Mesothelial cell of epicardium (in vitro differentiated cells): ENCODE measurements at places on chromosomes 1 and 21. TPM values are rescaled to one million over a fixed set of nuclear protein-coding genes. Genes with fewer than 3 reads are reported as not detected.

DNA sequence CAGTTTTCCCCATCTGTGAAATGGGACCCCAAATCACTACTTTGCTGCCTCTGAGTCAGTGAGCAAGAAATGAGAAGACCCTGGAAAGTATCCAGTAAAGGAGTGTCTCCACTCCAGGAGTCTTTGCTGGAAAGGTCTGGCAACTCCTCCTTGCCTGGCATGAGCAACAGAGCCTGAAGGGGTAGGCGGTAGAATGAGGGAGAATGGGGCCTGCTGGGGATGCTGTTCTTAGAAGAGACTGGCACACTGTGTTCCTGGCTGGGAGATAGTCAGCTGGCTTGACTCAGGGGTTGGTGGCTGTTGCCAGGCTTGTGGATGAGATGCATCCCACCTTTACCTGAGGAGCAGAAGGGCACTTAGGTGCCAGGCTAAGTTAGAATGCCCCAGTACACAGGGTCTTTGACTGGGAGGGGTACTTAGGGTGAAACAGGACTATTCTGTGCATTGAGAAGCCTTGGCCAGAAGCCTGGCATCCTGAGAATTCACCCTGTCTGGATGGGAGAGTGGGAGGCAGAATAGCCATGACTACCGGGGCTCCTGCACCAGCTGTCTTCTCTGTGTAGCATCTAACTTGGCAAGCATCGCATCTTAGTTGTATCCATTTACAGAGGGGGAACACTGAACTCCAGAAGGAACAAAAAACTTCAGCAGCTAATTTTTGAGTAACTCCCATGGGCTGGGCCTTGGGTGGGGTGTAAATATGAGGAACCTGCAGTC lies 2.5 kb downstream of the MFSD2A start:
- no peak for DNase-seq

DNA sequence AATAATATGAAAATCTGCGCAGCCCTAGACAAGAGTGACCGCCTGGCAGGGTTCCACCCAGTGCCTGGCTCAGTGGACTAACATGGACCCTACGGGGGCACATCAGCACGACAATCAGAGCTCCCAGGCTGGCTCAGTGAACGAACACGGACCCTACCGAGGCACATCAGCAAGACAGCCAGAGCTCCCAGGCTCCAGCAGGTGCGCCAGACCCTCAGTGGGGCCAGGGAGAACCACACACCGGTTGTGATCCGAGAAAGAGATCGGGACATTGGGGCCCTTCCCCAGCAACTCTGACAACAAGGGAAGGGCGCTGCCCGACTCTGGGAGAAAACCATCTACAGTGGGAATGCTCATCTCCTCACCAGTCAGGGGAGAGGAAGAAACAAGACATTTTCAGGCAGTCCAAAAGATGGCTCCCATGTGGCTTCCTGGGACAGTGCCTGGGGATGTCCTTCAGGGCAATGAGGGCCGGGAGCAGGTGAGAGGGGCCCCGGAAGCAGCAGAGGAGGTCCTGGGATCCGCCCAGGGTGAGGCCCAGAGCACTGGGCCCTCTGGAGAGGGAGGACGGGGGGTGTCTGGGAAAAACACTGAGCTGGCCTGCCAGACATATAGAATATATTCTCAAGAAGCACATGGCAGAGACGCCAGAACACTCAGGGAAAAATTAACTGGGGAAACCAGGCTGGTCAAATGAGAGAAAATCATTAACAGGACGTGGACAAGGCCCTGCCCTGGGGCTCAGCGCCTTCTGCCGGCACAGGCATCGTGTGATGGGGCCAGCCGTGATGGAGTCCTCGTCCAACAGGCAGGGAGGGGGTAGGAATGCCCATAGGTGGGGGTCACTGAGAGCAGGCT lies 4.8 kb downstream of the ARHGEF16 start:
- no peak for DNase-seq

- no peak for DNase-seq
Observed at GRCh38 chr1:220902916-220903315, 23.7 kb downstream of the HLX start.

- DNase-seq = no peak
Observed at GRCh38 chr1:240739139-240739538, 127.2 kb upstream of the GREM2 start.

- DNase-seq = no peak
Observed at GRCh38 chr1:171790318-171790717, 8.9 kb downstream of the METTL13 start.

DNA sequence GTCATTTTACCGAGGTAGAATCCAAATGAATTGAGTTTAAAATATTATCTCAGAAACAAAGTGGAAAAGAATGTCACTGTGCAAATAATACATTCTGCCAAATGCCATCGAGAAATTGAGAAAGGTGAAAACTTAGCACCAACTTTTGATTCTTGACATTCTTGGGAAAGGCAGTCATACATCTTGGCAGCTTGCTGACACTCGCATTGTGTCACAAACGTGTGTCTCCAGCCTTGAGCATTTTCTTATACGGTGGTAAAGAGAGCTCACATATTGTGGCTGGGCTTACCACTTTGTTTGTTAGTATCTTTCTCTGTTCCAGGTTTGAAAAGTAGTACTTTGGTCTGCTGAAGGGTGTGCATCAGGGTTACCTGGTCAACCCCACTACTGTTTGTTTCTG lies 1456.1 kb downstream of the BRINP3 start:
- DNase-seq = no peak

GRCh38 chr1:226920446-226920894 lies 19.6 kb upstream of the COQ8A start:
- DNase-seq = no peak

DNA sequence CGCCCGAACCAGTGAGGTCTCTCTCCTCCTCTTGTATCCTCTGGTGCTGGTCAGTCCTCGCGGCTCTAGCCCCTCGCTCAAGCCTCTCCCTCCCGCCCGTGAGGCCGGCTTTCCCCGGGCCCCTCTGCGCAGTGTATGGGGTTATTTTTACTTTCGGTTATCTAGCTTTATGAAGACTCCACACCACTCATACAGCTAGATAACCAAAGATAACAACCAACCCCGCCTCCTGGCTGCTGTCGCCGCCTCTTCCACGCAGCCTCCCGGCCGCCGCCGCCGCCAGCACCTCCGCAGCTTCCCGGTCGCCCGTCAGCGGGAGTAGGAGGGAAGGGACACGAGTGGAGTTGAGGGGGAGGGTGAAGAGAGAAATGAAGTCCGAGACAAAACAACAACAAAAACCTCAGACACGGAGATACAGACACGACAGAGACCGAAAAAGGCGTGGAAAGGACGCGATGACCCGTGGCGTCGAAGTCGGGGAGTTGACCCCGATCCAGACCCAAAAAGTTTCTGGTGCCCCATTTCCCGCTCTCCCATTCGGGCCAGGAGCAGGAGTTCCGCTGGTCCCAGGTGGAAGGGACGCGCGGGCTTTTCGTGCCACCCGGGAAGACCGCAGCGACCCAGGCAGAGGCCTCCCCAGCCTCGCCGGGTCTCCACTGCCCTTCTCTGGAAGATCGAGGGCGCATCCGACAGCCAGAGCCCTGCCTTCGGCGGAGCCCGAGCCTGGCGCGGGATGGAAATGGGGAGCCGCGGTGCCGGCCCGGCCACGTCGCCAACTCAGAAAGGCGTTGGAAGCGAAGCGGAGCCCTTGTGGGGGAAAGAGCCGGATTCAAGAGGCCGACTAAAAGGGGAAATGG lies 51.4 kb downstream of the RHBG start:
- no peak for DNase-seq

- no peak for DNase-seq
Observed at GRCh38 chr1:246583056-246583440, 16.8 kb downstream of the CNST start.

DNA sequence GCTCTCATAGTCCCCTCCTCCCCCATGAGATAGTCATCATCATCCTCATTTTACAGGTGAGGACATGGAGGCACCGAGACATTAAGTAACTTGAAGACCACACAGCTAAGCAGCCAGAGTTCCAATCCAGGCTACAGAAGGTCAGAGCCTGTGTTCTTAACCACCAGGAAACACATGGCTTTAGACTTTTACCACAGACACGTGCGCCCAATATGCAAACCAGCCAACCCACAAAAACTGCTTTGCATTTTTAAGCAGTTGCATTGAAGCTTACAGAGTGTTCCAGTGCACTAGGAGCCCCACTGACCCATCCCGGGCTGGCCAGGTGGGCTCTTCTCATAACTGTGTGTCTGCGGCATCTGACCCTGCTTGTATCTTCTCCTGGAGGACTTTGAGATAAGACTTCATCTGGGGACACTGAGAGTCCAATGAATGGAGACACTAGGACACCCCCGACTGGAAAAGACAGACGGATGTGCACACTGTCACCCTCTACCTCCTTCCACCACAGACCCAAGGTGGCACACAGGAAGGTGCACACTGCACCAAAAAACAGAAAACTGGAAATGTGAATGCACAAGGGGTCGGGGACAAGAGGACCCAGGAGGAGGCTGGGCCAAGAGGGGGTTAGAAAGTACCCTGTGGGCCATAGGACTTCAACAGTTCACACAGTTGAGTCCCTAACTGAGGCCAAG lies 56.4 kb downstream of the ETS2 start:
- DNase-seq = no peak

GRCh38 chr1:67635055-67635809 lies 49.8 kb upstream of the GADD45A start:
- DNase-seq = no peak

DNA sequence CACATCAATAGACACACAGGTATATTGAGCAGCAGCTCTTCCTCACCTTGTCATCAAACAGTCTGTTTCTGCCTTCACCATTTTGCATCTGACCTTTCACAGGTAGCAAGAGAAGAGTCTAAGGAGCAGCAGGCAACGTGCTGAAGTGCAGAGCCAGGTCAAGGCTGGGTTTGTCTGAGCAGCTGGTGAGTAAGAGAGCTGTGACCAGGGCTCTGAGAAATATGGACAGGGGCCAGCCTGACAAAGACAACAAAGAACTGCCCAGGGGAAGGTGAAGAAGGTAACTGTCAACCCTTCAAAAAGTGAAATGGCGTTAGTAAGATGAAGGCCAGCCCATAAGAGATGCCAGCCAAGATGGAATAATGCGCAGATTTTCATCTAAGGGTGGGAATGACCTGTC lies 58.9 kb upstream of the LRRC8D start:
- no peak for DNase-seq

DNA sequence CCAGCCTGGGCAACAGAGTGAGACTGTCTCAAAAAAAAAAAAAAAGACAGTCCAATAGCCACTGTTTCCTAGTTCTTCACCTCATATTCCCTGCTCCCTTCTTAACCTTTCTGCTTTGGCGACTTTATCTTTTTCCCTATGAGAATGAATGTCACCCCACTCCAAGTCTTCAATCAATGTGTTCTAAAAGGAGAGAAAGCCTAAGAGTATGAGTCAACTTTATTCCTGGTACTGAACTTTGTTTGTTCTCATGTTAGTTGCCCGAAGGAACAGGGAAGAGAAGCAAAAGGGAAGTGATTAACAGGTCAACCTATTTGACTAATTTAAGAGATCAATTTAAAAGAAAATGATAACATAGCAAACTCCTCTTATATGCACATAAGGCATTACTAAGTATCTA lies 39.9 kb upstream of the SLC16A1 start:
- DNase-seq = no peak

- no peak for DNase-seq
Observed at GRCh38 chr1:169858467-169858866, 35.2 kb downstream of the SCYL3 start.

- DNase-seq = no peak
Observed at GRCh38 chr1:39522661-39523567, 31.5 kb downstream of the BMP8A start.

DNA sequence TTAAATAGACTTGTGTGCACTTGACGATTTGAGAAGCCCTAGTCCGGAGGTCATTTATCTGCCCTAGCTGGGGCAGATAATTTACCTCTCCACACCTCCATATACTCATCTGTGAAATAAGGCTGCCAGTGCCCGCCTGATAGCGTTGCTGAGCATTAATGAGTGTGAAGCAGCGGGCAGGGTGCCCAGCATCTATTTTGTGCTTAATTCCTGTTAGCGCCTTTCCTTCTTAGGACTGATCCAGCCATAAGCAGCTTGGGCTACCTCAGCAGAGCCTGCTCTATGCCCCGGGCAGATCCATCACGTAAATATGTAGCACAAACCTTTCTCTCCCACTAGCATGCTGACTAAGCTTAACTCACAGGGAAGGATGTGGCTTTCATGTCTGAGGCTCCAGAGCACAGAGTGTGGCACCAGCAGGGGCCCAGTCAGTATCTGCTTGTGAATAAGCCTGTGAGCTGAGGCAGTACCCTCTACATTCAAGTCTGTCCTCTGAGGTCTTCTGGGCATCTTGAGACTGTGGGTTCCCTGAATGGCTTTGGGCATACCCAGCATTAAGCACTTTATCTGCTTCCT lies 21.5 kb upstream of the RNF187 start:
- no peak for DNase-seq

DNA sequence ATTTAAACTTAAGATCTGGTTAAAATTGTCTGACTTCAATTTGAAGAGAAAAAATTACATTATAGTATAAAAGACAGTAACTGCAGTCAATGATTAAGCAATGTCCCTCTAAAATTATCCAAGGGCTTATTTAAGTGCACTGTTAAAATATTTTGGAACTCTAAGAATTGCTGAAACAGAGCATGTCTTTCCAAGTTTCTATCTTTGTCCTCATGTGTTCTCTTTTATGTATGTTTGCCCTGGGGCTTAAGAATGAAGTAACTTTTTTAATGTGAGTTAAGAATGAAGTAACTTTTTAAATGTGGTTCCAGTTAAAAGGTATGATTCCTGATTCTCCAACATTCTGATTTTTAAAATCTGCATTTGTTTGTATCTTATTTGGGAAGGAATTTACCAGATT lies 69.0 kb upstream of the MARK1 start:
- DNase-seq = no peak

Gene CFH
- 8.7 to 11.4 TPM (median 8.8 TPM) in 3 replicates for total RNA-seq

Gene TMPRSS2
- total RNA-seq = 1.3 to 2.6 TPM (median 1.9 TPM) in 3 replicates

Gene TPRG1L
- 15.1 to 15.9 TPM (median 15.7 TPM) in 3 replicates for total RNA-seq

Gene SLC45A3
- 7.0 to 7.5 TPM (median 7.1 TPM) in 3 replicates for total RNA-seq

Gene OTUD7B
- total RNA-seq = 48.5 to 50.7 TPM (median 48.9 TPM) in 3 replicates

Gene NMNAT1
- total RNA-seq = 9.7 to 11.3 TPM (median 11.3 TPM) in 3 replicates

Gene P3H1
- total RNA-seq = 104 to 123 TPM (median 105 TPM) in 3 replicates

Gene CAMK1G
- 3.8 to 5.2 TPM (median 4.5 TPM) in 3 replicates for total RNA-seq
